ENCODE measurements at places on chromosomes 12 and 14.

DNA sequence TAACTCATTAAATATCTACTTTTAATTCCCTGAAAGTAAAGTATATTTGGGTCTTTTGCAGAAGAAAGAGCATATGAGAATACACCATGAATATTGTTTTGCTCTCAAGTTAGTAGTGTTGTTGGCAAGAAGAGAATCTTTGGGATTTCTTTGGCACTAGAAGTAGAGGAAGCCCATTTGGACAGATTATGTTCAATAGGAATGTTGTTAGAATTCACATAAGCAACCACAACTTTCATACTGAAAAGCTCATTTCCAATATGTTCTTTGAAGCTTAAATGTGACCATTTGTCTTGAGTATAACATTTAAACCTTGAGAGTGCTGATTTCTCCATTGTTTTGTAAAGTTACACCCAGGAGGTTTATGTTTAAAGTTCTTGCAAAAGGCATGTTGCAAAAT is 37.6 kb downstream of the PLEKHG7 start:
- DNase-seq: no peak

DNA sequence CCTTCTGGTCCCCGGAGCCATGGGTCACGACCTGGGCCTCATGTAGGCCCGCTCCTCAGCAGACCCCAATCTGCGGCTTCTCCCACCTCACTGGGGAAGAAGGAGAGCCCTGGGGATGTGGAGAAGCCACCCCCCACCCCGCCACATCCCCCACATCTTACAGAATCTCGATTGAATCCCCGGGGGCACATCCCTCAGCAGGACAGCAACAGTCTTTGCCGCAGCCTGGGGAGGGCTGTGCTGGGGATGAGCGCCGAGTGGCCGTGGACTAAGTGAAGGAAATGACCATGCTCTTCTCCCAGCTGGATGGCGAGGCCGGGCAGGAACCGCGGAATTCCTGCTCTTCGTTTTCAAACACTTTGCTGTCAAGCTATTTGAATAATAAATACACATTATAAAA is 169.0 kb upstream of the RTL1 start:
- no peak for DNase-seq

DNA sequence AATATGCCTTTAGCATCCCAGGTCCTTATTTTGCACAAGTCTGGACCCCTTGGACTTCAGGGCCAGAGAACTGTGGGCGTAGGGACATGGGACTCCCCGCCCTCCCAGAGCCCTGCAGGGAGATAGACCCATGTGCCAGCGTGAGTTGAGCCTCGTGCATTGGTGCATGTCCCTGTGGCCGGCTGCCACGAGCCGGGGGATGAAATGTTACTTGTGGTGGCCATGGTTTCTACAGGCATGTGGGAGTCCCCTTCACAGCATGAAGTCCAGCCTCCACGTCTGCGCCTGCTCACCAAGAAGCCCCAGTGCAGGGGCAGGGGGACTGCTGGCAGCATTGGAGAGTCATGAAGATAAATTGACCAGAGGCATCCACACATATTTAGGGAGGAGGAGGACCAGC is 470.0 kb downstream of the BCL11B start:
- DNase-seq: no peak

DNA sequence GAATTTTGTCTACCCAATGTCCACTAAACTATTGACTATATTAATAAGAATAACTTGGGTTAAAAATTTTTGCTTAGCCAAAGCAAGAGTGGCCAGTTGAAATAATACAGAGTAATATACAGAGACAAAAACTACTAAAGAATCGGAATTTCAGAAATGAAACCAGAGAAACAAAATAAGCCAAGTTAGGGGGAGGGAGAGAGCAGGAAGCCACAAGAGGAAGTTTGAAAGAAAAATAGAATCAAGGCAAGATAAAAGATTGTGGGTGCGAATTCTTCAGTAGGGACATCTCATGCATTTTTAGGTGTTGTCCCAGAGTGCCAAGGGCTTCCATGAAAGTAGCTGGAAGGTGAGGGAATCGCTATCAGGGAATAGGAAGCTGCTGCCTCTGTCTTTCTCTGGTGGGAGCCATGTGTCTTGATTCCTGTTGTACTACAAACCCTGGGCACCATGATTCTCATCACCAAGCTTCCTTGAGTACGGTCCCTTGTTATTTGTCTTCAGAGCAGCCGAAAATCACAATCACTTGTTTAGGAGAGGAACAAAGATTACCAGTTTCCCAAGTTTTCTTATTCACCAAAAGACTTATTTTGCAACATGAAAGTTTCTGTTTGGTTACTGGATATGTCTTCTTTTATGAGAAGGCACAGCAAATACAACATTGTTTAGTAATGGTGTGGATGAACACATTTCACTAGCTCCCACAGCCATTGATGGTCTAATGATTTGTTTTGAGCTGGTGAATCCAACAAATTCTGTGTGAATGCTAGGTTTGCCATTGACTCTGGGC is 16.7 kb downstream of the NEUROD4 start:
- DNase-seq: peak; percentile 45

DNA sequence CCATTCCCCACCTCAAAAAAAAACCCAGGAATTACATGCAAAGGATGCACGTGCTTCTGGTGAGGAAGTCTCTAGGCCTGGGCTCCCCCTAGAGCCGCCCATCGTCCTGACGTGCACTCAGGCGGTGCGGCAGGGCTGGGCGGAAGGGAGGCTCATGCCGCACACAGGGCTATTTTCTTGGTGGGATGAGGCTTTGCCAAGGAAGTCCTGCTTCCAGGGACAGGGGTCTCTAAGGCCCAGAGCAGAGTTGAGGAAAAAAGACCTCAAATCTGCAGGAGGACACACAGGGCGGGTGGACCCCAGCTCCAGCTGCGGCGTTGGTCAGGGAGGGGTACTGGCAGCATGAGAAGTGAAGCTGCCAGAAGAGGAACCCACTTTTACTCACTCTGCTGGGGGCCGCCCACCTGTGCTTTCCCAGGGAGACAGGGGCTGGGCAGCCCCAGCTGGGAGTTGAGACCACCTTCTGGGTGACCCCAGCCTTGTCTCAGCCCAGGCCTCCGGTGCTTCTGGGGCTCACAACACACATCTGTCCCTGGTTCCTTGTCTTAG is 4.2 kb downstream of the RHOF start:
- peak; percentile 77 for DNase-seq

DNA sequence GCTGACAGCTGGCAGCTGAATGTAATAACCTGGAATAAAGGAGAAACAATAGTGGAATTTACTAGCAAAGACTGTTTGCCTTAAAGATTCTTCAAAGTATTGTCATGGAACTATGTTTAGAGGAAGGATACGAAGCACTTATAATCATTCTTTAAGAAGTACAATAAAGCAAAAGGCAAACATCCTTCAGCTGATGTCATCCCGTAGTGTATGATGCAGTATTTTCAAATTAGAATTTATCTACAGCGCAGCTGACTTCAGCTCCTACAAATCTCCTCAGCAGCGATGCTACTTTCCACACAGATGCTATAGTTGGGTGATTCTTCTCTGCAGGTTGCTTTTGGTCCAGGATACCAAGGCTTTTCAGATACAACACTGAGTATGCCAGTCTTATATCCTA is 31.5 kb downstream of the CLEC1A start:
- no peak for DNase-seq

- no peak for DNase-seq
Observed at GRCh38 chr14:21203470-21204166, 47.8 kb upstream of the OR5AU1 start.

GRCh38 chr12:90211017-90211416 is 502.4 kb upstream of the ATP2B1 start:
- DNase-seq: no peak

- DNase-seq: no peak
Observed at GRCh38 chr14:22515929-22516328, 73.1 kb downstream of the DAD1 start.

DNA sequence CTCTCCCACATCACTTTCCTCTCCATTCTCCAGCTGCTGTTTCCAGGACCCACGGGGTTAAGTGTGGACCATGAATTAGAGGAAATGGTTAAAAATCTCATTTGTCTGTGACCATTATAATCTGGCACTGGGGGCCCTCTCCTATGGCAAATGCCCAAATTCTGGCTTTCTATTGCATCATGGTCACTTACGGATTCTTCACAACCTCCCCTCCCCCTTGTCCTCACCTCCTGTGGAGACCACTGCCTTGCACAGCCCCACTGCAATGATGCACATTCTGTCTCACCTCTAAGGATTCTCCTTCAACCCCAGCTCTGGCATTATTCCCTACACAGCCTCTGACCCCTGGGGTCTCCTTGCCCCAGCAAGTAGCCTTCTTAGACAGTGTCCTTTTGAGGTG is 18.9 kb downstream of the BCAT1 start:
- DNase-seq: no peak

GRCh38 chr12:3604748-3605586 is 114.0 kb downstream of the PRMT8 start:
- DNase-seq: peak; percentile 46

DNA sequence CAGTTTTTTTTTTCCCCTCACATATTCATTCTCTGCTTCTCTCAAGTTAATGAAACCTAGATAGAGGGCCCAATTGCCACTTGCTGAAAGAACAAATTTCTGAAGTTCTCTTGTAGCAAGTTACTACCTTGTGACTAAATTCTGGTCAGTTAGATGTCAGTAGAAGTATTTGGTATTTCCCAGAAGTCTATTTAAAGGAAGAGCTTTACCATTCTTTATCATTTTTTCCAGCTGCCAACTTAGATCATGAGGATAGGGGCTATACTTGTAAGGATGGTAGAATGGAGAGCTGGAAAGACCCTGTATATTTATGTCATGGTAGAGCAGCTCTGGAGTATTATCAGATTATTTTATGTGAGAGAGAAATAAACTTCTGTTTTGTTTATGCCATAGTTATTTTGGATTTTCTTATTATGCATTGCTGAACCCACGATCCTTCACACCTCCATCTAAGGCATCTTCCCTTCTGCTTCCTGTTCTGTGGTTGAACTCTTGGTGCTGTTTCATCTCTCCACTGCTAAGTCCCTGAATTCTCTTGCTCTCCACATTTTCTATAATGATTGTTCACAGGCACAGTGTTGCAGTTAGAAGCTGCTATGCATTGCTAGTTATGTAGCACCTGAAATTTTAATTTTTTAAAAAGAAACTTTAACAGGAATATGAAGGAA is 25.9 kb downstream of the FUT8 start:
- DNase-seq: peak; percentile 83

DNA sequence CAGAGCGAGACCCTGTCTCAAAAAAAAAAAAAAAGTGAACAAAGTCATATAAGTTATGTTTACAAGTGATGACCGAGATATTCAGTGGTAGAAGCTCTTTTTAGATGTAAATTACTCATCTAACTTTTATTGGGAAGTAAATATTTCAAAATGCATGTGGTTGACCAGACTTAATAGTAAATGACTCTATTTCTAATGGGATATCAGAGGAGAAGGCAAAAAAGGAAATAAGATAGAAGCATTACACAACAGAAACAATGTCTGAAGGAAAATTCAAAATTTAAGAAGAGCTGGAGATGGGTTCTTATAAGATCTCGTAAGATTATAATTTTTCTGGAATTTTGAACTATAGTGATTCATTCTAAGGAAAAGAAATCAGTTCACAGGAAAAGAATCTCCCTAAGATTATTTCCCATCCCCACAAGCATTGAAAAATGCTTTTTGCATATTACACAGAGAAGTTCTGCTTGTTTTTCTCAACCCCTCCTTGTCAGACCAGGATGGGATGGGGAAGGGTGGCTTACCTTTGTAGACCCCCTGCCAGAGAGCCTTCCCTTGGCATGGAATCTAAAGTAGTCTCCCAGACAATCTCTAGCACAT is 63.1 kb upstream of the STK38L start:
- DNase-seq: no peak

DNA sequence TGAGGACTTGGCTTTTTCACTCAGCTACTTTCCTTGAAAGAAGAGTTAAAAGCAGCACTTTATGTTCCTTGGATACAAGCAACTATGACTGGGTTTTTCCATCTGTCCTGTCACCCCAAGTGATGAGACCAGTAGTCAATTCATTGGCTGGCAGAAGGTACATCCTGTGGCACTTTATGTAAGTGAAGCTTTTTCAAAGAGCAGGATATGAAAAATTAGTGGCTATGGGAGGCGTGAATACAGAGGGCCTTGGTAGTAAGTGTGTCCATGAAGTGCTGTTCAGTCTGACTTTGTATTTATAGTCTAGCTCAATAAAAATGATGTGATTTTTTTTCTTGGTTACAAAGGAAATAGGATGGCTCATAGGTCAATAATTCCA is 68.8 kb downstream of the DRAM1 start:
- no peak for DNase-seq

DNA sequence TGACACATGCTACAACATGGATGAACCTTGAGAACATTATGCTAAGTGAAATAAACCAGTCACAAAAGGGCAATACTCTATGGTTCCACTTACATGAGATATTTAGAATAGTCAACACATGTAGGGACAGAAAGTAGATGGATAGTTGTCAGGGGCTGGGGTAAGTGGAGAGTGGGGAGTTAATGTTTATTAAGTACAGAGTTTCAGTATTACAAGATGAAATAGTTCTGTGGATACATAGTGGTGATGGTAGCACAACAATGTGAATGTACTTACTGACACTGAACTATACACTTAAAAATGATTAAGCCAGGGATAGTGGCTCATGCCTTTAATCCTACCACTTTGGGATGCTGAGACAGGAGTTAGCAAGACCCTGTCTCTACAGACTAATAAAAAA is 8.7 kb downstream of the NUP107 start:
- no peak for DNase-seq

- peak; percentile 93 for DNase-seq
Observed at GRCh38 chr12:110079477-110080400, 31.4 kb upstream of the C12orf76 start.

GRCh38 chr12:93243689-93244513 is 133.8 kb upstream of the NUDT4 start:
- DNase-seq: peak; percentile 86

GRCh38 chr12:132142679-132143335 is 1.3 kb downstream of the DDX51 start:
- DNase-seq: no peak

DNA sequence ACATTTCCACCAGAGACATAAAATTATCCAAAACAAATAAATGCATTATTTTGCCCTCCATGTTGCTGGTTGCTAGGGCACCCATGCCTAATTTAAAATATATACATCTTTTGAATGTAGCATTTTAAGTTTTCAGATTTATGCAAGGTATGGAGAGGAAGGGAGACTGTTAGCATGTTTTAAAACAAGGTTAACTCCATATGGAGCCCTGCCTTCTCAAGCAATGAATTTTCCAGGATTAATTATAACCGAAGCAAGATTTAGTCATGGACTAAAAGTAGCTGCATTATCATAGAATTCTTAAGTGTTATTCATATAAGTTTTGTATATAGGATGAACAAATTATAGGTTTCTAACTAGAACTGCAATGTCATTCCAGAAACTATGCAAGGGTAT is 37.2 kb downstream of the TRMT5 start:
- no peak for DNase-seq

Measured in hematopoietic multipotent progenitor cell treated with erythropoietin and hydrocortisone succinate and interleukin-3 and kit ligand, for 4 days (in vitro differentiated cells).